Sigmoid colon (tissue), 7 donors: ENCODE measurements at places on chromosomes 5 and 9.

- DNase-seq: no peak
Measured at GRCh38 chr5:174295702-174296436, 250.4 kb downstream of the NSG2 start.

DNA sequence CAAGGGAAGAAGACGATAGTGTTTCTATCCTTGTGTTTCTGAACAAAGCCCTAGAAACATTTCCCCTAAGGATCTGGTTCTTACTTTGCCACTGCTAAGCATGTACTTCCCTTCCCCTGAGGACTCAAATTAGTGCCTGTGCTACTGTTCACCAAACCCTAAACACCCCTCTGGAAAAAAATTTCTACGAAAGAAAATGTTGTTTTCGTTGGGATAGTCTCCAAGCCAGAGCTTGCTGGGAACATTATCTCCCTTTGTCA, 294.6 kb downstream of the BNC2 start:
- DNase-seq: no peak

DNA sequence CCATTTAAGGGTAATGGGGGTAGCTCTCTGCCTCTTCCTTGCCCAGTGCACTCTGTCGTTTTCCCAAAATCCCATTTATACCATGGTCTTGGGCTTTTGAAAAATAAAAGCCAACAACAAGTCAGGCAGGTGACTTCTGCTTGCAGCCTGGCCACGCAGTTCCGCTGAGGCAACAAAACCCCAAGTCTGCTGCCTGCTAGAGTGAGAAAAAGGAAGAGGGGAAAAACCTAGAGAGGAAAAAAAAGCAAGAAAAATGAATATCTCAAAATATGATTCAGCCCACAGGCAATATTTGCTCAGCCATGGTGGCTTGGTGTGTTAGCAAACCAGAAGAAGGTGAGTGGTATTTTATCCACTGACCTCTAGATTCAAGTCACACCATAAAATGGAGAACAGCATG, 148.2 kb upstream of the FSTL4 start:
- DNase-seq: no peak

GRCh38 chr9:627336-627970, 214.0 kb upstream of the DMRT1 start:
- no peak for DNase-seq

DNA sequence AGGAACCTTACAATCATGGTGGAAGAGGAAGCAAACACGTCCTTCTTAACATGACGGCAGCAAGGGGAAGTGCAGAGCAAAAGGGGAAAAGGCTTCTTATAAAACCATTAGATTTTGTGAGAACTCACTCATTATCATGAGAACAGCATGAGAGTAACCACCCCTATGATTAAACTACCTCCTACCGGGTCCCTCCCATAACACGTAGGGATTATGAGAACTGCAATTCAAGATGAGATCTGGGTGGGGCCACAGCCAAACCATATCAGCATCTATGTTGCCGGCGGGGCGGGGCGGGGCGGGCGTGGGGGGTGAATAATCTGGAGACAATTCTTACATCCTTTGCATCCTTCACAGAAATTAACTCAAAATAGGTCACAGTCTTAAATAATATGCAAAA, 58.8 kb upstream of the GFPT2 start:
- DNase-seq: no peak

- no peak for DNase-seq
Measured at GRCh38 chr5:52886206-52886605, 98.5 kb downstream of the ITGA1 start.
